ENCODE measurements at places on chromosomes 12 and 14. TPM values are rescaled to one million over a fixed set of nuclear protein-coding genes. Genes with fewer than 3 reads are reported as not detected.

- no peak for DNase-seq
Measured at GRCh38 chr12:14612250-14612649, 44.6 kb upstream of the PLBD1 start.

GRCh38 chr12:107650977-107651376 lies 34.6 kb upstream of the PWP1 start:
- DNase-seq = no peak

GRCh38 chr12:72448805-72449204 lies 176.6 kb downstream of the TRHDE start:
- DNase-seq = no peak

The GLS2 gene
- 0.13 TPM for total RNA-seq

DNA sequence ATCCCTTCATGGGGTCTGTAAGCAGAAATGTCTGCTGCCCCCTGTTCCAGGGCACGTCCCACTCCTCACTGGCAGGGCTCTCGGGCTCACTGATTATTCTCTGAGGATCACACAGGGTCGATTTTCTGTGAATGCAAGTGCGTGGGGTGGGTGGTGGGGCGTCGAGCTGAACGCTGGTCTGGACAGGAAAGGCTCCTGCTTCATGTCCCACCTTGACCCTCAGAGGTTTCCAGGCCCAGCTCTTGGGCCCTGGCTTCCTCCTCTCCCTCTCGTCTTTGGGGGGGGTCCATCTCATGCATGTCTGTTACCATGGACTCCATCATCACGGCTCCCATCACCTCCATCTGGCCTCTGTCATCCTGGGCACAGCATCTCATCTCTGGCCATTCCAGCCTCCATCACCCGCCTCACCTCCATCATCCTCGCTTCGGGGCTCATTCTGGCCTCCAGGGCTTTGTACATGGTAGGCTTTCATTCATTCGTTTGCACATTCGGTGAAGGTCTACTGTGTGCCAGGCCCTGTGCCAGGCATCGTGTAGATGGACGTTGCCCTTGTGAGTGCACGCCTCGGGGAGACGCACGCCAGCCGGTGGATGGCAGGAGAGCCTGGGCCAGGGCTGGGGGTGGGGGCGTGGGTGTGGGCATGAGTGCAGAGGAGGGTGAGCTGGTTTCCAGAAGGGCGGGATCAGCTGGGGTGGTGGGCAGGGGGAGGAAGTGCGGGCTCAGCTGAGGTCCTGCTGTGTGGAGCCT lies 34.7 kb downstream of the RTL1 start:
- no peak for DNase-seq

The ACSM4 gene
- not detected for total RNA-seq

DNA sequence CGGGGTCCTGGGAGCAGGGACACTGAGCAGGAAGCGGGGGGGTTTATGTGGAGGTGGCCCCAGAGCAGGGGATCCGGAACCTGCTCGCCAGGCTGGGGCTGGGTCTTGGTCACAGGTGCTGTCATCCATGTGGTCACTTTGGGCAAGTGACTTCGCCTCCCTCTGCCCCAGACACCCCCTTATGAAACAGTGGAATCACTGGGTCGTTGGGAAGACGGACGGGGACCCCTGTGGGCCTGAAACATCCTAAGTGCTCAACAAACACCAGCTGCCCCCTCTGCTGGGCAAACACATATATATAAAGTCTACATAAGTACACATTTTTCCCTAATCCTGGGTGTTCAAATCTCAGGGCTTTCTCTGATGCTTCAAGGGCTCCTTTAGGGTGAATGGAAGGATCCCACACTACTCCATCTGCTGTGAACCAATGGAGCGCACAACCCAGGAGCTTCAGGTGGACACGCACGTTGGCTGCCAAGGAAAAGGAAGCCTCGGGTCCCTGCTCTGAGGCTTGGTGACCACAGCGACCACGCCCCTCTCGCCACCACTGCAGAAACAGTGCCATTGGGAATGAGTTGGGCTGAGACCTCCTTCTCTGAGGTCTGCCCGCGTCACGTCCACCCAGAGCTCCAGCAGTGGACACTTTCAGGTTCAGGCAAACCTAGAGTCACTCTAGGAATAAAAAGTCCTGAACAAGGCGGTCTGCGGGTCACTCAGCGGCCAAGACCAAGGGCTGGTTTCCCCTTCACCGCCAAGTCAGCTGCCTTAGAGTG lies 54.6 kb downstream of the CDC42BPB start:
- DNase-seq = no peak

GRCh38 chr12:116832353-116832752 lies 48.9 kb downstream of the HRK start:
- no peak for DNase-seq

GRCh38 chr12:114679942-114680341 lies 4.0 kb downstream of the TBX3 start:
- no peak for DNase-seq

DNA sequence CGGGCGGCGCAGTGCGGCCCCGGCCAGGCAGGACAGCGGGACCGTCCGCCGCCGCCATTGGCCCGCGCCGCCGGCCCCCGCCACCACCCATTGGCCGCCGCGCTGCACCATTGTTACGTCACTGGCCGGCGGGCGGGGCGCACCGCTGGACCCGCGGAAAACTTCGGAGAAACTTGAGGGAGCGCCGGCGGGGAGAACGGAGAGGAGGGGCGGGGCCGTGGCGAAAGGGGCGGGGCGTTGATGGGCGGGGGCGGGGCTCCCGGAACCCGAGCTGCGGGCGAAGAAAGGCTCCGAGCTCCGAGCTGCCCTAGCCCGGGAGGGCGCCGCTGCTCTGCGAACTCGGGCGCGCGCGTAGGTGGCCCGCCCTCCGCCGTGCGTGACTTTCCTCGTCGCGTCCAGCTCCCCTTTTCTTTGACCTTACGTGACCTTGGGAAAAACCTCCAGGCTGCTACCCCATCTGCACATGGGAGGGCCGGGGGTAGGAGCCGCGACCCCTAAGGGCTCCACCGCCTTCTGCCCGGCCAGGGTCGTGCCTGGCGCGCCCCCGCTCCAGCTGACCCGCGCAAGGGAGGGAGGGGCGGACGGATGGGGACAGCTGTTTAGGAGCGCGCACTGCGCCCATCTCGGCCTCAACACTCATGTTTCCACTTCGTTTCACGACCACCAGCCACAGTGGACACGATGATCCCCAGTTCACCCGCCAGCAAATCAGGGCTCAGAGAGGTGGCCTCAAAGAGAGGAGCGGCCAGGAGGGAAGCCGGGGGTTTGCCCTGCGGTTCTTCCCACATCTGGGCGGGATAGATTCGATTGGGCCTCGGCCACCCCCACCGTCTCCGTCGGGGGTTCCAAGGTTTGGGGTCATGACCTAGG lies at the start of gene ANKRD9:
Gene ANKRD9, minus strand, starts transcription at position 31 of the 870 bp plus-strand sequence. CDS start 1,887 bp downstream, outside the sequence.
- DNase-seq = peak; percentile 95

GRCh38 chr12:20368651-20369304 lies 441 bp downstream of the PDE3A start:
- peak; percentile 47 for DNase-seq

GRCh38 chr14:26709019-26709418 lies 111.2 kb upstream of the NOVA1 start:
- no peak for DNase-seq

- DNase-seq = no peak
Measured at GRCh38 chr12:58918469-58918844, 1.8 kb downstream of the LRIG3 start.

DNA sequence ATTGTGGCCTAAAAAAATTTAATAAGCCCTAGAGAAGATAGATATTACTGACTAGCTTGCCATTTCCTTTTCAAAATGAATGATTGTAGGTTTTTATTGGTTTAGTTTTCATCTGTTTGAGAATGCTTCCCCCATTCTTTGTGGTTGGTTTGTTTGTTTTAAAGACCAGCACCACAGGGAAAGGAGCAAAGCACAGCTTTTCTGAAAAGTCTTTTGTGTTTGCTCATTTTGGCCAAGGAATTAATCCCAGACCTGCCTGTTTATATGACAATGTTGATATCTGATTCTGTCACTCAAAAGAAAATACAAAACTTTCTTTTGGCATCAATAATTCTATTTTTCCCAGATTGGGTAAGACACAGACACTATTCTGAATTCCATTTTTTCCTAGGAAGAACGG lies 312.5 kb upstream of the FLRT2 start:
- no peak for DNase-seq

GRCh38 chr12:29921307-29921706 lies 137.6 kb upstream of the TMTC1 start:
- peak; percentile 79 for DNase-seq

DNA sequence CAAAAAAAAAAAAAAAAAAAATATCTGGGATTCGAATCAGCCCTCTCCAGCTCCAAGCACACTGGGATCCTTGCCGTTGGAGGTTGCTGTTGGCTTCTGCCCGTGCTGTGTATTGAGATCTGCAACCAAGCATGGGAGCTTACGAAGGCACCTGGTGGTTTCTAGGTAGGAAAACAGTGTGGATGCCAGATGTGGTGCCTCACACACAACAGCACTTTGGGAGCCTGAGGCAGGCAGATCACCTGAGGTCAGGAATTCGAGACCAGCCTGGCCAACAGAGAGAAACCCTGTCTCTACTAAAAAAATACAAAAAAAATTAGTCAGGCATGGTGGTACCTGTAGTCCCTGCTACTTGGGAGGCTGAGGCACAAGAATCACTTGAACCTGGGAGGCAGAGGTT lies 47.4 kb downstream of the ATF7 start:
- DNase-seq = no peak

DNA sequence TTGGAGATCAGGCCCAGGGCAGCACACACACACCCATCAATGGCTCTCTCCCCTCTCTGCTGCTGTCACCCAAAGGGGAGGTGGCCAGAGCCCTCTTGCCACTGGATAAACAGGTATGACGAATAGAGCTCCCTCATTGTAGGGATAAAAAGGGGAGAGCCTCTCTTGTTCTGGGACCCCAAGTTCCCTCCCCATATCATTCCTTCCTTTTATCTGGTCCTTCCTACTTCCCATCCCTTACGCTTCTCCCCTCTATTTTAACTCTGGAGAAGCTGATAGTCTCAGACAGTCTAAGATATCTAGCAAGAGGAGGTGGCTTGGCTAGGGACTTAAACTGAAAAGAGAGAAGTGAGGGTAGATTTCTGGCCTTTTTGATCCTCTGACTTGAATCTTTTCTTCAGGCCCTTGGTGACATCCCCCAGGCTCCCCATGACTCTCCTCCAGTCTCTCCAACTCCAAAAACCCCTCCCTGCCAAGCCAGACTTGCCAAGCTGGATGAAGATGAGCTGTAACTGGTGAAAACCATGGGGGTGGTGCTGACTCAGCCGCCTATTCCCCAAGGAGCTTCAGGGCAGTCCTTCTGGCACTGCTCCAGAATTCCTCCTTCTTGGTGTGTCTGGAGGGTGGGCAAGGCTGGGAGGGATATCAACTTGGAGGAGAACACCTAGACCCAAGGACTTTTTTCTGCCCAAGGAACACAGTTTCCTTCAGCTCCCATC lies 5.3 kb downstream of the ARHGEF25 start:
- DNase-seq = no peak

The GAS2L3 gene
- total RNA-seq = 21.3 TPM

DNA sequence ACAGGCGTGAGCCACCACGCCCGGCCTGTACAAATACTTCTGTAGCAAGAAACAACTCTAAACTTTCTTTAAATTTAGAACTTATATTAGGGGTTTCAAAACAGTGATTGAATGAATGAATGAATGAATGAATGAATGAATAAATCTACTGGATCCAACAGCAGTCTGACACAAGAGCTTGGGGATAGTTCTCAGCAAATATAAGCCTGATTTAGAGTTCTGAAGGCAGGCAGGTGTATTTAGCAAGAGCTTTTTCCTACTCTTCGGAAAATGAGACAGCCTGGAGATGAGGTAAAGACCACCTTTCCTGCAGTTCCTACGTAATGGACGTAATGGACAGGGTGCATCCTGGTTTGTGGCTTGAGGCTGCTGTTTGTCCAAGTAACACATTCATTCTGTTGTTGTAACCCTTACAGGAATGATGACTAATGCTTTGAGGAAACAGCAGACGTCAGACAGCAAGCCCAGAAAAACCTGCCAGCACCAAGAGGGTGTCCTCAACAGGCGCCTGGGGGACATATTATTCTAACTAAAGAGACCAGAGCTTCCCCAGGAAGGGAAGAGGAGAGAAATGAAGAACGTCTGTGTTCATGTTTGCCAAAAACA lies 277.4 kb upstream of the SOX5 start:
- peak; percentile 85 for DNase-seq

DNA sequence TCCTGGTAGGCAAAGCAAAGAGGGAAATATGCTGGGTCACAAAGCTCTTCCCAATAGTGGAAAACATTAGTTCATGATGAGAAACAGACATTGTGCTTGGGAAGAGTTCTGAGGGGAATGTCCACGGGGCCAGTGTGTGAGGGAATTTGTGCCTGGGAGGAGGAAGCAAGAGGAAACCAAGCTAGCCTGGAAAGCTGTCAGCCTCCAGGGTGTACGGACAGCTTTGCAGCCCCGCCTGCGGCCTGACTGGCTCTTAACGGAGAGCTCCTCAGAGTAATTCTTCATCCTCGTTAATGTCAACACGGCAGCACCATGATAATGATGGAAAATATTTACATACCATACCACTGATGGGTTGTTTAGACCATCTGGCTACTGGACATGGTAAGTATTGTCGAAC lies 32.4 kb downstream of the PITPNM2 start:
- DNase-seq = no peak

GRCh38 chr14:100540926-100541620 lies 46.1 kb downstream of the BEGAIN start:
- DNase-seq = no peak

DNA sequence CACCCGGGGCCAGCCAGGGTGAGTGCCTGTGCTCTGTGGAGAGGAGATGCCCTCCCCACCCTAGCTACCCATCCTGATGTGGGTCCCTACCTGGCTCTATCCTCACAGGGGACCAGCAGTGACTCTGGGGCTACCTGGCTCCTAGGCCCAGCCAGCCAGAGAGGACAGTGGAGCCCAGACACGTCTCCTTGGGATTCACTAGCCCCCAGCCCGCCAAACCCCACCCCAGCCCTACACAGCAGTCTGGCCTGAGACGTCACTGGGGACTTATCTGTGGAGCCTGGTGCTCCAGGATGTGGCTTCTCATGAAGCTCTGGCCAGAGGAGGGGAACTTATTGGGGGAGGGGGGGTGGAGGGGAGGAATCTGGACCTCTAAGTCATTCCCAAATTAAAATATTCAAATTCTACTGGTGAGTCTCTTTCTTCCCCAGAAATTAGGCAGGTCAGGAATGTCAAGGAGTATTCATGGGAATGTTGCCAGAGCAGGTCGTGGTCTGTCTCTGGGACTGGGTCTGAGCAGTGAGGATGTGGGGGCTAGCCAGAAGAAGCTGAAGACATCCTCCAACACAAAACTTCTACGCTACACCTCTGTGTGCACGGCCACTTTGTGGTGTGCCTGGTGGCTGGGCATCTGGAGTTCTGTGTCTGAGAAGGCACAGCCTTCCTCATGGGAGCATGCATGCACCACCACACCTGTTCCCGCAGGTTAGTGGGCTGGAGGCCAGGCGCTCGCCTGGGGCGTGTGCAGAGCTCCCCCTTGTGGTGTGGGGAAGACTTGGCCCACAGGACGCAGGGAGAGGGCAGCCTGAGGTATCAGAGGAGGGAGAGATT lies 2.7 kb downstream of the CMTM5 start:
- peak; percentile 40 for DNase-seq

Measured in dermis microvascular lymphatic vessel endothelial cell (primary cell).